NCI-H774 (cell line): ENCODE measurements at places on chromosomes 3 and 15.

GRCh38 chr15:86595741-86596140 lies 516.1 kb downstream of the AGBL1 start:
- no peak for DNase-seq

DNA sequence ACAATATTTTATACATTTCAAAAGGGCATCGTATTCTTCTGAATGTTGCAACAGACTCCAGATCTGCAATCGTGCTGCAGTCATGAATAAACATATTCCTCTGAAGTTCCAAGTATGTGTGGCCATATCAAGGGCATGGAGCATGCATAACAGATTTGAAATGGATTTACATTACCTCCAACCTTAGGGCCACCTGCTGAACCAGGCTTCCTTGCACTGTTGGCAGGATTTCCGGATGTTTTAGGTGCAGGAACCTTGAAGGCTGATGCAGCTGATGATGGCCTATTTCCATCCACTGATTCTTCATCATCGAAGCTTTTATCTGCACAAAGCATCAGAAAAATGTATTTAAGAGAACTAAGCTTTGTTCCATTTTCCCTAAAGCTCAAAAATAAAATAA lies 73.5 kb downstream of the CLASP2 start:
- no peak for DNase-seq

DNA sequence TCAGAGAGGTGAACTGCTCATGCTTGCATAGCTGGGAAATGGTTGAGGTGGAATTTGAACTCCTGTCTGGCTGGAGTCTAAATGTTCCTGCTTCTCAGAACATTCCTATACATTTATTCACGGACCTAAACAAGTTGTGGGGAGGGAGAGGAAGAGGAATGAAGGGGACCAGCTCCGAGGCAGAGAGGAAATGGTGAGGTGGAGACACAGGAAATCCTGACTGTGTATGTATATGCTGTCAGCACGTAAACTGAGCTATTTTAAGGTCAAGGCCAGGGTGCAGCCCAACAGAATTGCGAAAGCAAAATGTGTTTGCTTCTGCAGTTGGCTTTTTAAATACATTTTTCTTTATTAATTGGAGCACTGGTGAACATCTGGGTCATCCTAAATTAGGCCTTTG lies 74.1 kb upstream of the POMGNT2 start:
- no peak for DNase-seq

GRCh38 chr3:147649475-147649874 lies 240.3 kb downstream of the ZIC1 start:
- no peak for DNase-seq

DNA sequence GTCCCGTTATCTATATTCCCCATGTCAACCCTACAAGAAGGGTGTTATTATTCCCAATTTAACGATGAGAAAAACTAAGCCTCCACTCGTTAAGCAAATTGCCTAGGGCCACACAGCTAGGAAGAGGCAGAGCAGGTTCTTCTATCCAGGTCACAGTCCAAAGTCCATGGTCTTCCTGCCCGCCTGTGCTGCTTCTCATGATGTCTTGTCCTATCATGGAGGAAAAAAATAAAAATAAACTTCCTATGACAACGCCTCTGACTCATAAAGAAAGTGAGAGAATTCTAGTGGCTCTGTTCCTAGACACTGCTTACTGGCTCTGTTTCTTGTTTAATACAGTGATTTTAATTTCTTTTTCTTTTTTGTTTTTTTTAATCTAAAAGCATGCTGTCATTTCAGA lies 9.7 kb downstream of the COL8A1 start:
- no peak for DNase-seq

DNA sequence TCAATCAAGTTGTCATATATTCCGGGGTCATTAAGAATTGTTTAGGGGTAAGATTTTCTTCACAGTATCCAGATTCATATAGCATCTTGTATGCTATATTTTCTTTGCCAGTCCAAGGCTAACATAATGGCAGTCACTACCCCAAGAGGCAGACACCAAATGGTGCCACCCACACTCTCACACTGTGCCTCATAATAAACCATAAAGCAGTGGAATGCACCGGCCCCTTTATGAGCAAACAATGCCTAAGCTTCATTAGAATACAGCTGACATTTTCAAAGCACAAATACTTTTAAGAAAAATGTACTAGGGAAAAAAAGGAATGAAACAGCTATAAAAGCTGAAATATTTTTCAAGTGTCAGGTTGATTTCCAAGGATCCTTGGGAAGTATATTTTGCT lies 121.6 kb downstream of the TFDP2 start:
- DNase-seq, result peak; percentile 35
